K562 (cell line): ENCODE measurements at places on chromosomes 4 and X. TPM values are rescaled to one million over a fixed set of nuclear protein-coding genes. Genes with fewer than 3 reads are reported as not detected.
A peak's percentile ranks its signal among the peaks of the same experiment; 100 is the strongest.

- DNase-seq, result no peak
These were observed 624.3 kb upstream of the EPHA5 start for GRCh38 chr4:66294638-66295037.

DNA sequence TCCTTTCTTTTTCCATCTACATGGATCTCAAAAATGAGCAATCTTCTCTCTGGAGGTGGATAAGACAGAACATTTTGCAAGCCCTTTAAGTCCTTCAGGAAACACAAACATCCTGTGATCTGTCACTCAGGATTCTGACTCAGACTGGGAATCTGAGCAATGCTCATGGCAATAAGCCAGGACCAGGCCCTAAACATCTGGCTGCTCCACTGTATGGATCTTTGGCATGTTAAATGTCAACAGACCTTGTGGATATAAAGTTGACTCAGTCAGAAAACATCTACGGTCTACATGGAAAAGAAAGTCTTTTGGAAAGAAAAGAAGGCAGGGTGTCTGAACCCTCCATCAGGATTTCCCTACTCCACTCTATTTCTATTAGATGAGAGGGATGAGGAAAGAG is 17.8 kb upstream of the CHIC2 start:
- DNase-seq, result no peak

- DNase-seq, result no peak
These were observed 194.8 kb upstream of the ATOH1 start for GRCh38 chr4:93633721-93634120.

DRD5 gene
- polyA plus RNA-seq, result not detected in 2 replicates

GRCh38 chr4:150381609-150382008 is 200.3 kb upstream of the MAB21L2 start:
- no peak for DNase-seq

GRCh38 chrX:39519030-39519488 is 578.7 kb downstream of the BCOR start:
- DNase-seq, result no peak

SPATA4 gene
- polyA plus RNA-seq, result not detected in 2 replicates

FAM241A gene
- 7.0 and 7.1 TPM in 2 replicates for polyA plus RNA-seq

RNF113A gene
- polyA plus RNA-seq, result 38.4 and 39.5 TPM in 2 replicates

GRCh38 chr4:183164963-183165362 is 65.9 kb downstream of the WWC2 start:
- DNase-seq, result no peak

- no peak for DNase-seq
These were observed 99.0 kb upstream of the CPEB2 start for GRCh38 chr4:14903321-14903720.

DNA sequence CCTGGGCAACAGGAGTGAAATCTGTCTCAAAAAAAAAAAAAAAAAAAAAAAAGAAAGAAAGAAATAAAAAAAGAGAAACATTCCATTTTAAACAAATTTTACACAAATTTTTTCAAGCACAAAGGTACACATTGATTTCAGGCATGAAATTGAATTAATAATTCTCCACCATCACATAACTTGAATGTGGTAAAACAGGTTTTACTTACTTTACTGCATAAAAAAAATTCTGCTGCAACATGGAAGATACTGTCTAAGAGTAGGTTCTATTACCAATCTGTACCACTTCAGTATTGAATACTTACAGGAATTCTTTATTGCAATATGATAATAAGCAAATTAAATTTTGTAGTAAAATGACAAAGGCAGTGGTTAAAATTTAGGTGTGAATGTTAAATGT is 271.6 kb upstream of the ARSJ start:
- no peak for DNase-seq

DNA sequence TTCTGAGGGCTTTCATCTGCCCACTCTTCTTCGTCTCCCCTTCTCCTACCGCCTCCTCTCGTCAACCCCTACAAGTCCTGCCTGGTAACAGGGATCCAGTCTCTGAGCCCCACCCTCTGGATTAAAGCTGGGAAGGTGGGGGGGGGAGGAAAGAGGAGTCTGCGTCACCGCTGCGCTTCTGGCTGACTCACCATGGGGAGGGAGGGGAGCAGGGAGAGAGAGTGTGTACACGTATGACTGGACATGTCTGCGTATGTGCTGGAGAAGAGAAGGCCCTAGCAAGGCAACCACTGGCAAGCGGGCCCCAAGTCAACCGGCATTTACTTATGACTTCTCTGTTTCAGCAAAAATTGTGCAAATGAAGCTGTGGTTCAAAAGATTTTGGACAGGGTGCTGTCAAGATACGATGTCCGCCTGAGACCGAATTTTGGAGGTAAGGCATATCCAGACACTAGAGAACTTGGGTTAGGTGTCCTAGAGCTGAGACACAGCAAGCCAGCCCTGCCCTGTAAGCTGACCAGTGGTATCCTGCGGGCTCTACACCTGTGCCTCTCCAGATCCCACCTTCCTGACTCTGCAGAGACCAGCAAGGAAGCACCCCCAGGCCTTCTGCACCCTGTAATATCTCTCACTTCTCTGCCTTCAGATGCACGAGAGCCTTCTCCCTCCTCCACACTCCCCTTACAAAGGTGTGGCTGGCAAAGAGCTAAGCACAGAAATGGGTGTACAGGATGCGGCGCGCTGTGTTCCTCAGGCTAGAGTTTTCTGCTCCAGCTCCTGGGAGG is 2.5 kb downstream of the GABRQ start:
- DNase-seq, result peak; percentile 73

DNA sequence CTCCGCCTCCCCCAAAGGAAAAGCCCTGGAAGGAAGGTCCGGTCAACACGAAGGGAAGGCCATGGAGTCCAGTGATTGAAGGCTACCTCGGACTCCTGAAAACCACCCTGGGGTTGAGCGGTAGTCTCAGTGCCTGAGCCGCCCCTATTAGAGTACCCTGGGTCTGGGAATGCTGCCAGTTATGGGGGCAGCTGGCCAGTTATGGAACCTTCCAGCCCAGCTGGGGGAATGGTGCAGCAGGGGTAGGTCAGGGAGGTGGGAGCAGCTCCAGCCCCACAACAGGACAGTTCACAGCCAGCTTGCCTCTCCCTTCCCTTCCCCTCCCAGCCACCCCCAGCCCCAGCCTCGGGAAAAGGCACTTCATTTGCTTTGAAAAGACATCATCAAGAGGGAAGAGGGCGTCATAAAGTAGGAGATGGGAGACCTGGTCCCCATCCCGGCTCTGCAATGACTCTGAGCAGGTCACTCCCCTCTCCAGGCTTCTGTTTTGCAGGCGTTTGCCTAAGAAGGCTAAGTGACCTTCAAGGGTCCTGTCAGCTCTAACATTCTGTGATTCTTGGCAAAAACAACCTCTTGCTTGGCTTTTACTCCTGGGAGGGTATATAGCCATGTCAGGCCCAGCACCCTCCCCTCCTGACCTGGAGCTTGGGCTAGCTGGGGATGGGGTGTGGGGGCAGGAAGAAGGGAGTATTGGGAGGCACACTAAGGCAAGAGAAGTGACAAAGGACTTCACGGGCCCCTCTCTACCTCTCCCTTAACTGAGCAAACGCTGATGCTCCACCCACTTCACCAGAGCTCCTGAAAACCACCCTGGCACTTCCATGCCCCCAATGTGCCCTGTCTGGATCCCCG is 8.0 kb downstream of the APLN start:
- no peak for DNase-seq

GRCh38 chr4:30912098-30912714 is 192.0 kb downstream of the PCDH7 start:
- DNase-seq, result no peak

GRCh38 chrX:108313669-108314068 is 124.6 kb downstream of the COL4A6 start:
- no peak for DNase-seq

CTAG1A gene
- polyA plus RNA-seq, result not detected in 2 replicates

GRCh38 chrX:106178826-106179225 is 10.7 kb downstream of the PWWP3B start:
- DNase-seq, result no peak

IQCM gene
- not detected in 2 replicates for polyA plus RNA-seq

DNA sequence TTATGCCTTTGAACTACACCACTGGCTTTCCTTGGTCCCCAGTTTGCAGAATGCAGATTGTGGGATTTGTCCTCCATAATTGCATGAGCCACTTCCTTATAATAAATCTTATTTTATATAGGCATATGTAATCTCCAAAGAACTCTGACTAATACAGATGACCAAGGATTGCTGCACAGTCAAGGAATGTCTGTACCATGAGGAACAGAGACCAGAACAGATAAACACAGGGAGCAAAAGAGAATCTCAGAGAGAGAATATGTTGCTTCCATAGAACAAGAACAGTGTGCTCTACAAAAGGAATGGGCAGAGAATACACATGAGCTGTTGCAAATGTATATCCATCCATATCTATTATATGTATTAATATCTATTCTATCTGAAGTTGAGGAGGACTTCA is 111.1 kb downstream of the ADRA2C start:
- DNase-seq, result no peak

DNA sequence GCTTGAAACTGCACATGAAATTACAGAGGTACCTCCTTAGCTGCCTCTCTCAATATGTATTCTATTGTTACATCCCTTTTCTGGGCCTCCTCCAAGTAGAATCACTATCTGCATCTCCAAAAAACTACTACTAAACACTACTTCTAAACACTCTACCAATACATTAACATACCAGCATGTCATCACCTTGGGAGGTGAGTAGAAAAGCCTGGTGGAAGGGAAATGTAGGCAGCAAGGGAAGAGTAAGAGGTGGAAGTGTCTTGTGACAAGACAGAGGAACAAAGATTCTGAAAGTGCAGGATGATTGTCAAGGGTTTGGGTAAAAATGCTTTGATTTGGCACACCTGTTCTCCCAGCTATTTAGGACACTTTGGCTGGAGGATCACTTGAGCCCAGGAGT is 3.5 kb downstream of the AFM start:
- DNase-seq, result no peak

DNA sequence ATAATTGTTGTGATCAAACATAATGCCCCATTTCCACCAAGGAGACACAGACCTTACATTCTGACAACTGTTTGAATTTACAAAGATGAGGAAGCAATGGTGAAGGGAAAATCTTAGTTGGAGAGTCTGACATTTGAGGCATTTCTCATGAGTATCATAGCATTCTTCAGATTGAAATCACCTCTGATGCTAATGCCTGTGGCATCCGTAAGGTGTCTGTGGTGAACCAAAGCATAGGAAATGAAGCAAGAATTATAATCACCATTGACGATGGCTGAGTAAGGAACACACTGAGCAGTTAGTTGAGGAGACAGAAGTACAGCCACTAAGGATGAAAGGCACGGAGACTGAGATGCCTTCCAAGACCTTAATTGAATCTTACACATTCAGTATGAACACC is 575.7 kb downstream of the TRIML1 start:
- no peak for DNase-seq

GRCh38 chr4:52106660-52107059 is 55.6 kb downstream of the SPATA18 start:
- DNase-seq, result no peak

BEX1 gene
- polyA plus RNA-seq, result not detected in 2 replicates
